ENCODE measurements at places on chromosomes 1 and 21.

- peak; percentile 85 for DNase-seq
These were observed 23.3 kb downstream of the CNIH4 start for GRCh38 chr1:224380003-224380402.

DNA sequence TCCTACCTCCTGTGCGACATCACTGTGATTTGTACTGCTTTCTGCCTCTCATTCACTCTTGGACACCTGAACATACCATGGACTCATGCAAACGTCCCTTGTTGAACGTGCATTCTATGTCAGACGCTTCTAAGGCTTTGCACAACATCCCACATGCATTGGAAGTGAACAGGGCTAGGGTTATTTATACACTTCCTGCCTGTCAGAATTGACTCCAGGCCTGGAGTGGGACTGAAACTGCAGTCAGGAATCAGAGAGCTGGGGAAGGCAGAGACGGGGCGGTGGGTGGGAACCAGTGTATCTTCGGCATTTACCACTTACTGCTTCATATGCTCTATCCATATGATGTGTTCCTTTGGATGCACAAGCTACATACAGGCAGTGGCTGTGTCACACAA lies 81.4 kb upstream of the GALNT2 start:
- DNase-seq, result no peak

DNA sequence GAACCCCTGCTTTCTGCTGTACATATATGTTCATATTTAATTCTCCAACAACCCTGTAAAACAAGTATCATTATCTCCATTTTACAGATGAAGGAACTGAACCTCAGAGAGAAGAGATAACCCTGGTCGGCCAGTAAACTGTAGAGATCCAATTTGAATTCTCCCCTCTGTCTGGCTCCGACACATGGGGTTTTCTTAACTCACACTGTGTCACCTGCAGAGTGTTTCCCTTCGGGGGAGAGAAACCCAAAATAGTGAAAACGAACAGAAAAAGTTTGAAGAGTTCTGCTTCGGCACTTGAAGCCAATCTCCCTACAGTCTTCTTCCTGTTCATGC lies 17.4 kb upstream of the BCAR3 start:
- no peak for DNase-seq

GRCh38 chr1:203536980-203537455 lies 43.1 kb downstream of the OPTC start:
- no peak for DNase-seq

- DNase-seq, result peak; percentile 33
These were observed 8.4 kb downstream of the RPS6KA1 start for GRCh38 chr1:26537951-26538352.

GRCh38 chr1:204224655-204225054 lies 10.9 kb upstream of the GOLT1A start:
- DNase-seq, result no peak

DNA sequence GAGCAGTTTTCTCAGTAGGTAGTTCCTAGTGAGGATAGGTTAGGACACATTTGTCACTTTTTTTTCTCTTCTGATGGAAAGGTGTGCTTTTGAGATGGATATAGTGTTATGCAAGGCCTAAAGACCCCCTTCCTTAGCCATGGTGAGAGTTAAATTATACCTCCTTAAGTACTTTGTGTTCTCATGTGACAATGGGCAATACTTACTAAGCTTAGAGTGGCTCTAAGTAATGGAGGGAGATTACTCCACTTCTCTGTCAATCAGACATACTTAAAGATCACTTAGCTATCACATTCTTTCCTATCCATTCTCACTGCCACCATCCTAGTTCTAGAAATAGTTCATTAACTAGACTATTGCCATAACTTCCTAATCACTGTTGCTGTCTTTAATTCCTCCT lies 265.6 kb downstream of the PBX1 start:
- no peak for DNase-seq
